ENCODE measurements at places on chromosomes 2 and 18. TPM values are rescaled to one million over a fixed set of nuclear protein-coding genes. Genes with fewer than 3 reads are reported as not detected.

The KCNG3 gene
- not detected for total RNA-seq

The MTHFD2 gene
- 233 TPM for total RNA-seq

The LIMS1 gene
- total RNA-seq = 87.2 TPM

The EFR3B gene
- total RNA-seq = 2.4 TPM

The EPHA4 gene
- total RNA-seq = 27.3 TPM

The ANO7 gene
- total RNA-seq = 1.0 TPM

The NT5C1B gene
- not detected for total RNA-seq

The GLI2 gene
- 10.0 TPM for total RNA-seq

The SERPINB7 gene
- 0.07 TPM for total RNA-seq

The ADRA2B gene
- total RNA-seq = 14.9 TPM

The ALPP gene
- total RNA-seq = not detected

The ZNF513 gene
- 8.9 TPM for total RNA-seq

The GPR75 gene
- total RNA-seq = 1.5 TPM

The DSG2 gene
- total RNA-seq = 5.2 TPM

The UGT1A7 gene
- 0.96 TPM for total RNA-seq

The AOX1 gene
- 13.0 TPM for total RNA-seq

The FSIP2 gene
- 0.13 TPM for total RNA-seq

The IRS1 gene
- total RNA-seq = 24.5 TPM

The CCDC195 gene
- total RNA-seq = not detected

The LIMS3 gene
- total RNA-seq = 4.2 TPM

The OSR1 gene
- 11.6 TPM for total RNA-seq

The TMEM247 gene
- total RNA-seq = not detected

The SDC1 gene
- total RNA-seq = 44.3 TPM

The SETBP1 gene
- total RNA-seq = 3.3 TPM

The QPCT gene
- total RNA-seq = 8.8 TPM

The MLPH gene
- total RNA-seq = 14.2 TPM

The IL36B gene
- not detected for total RNA-seq

The UGT1A4 gene
- not detected for total RNA-seq

The KRTCAP3 gene
- 0.39 TPM for total RNA-seq

The LRATD1 gene
- total RNA-seq = 0.07 TPM

The ZNF521 gene
- 20.7 TPM for total RNA-seq

The POTEJ gene
- not detected for total RNA-seq

The RGPD3 gene
- total RNA-seq = 0.20 TPM

The COL6A3 gene
- 2,074 TPM for total RNA-seq

The FBLN7 gene
- total RNA-seq = 17.7 TPM
